ENCODE measurements at places on chromosomes 3 and 15.

DNA sequence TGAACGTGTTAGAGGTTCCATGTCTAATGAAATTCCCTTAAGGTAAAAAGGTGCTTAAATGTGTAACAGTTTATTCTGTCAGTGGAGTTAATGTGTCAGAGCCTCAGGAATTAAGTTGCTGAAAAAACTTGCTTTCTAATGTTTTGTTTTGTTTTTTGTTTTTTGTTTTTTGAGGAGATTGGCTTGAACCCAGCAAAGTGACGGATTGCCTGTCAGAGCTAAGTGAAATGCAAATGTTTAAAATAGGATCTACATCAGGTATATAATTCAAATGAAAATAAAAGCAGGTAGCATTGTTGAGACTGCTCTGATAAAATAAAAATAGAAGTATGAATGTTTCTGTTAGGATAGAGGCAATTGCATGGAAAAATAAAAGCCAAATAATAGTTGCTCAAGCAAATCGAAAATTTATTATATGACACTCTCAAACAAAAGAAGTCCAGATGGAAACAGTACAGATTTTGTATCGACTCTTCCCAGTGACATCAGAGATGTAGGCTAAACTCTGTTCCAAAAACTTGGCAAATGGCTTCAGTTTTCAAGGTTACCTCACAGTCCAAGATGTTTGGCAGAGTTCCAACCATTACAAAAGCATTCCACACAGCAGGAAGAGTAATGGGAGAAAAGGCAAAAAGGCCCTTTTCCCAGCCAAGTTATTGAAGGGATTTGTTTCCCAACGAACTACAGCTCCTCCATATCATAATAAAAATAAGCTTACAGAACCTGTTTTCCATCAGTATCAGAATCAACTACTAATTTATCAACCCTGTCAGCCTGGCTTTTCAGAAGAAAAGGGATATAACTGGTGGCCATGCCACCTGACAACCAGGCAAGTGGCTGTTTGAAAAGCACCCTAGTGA is 291.0 kb downstream of the TBL1XR1 start:
- DNase-seq = peak; percentile 62

DNA sequence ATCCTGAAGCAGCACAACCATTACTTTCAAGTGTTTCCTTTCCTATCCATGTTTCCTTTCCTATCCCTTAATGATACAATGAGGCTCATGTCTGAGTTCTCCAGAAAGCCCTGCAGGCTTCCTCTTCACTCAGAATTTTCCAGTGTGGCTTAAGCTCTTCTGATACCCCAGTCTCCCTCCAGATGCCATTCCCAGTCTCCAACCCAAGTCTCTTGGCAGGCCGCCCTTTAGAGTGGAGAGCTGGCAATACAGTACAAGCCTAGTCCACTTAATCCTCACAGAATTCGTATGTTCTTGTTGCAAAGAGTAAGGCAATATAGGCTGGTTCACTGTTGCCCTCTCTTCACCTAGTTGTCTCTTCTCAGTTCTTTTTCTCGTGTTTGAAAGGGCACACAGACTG is 503.9 kb upstream of the MDFIC2 start:
- no peak for DNase-seq

GRCh38 chr15:24945711-24946110 is 9.1 kb upstream of the SNRPN start:
- no peak for DNase-seq

DNA sequence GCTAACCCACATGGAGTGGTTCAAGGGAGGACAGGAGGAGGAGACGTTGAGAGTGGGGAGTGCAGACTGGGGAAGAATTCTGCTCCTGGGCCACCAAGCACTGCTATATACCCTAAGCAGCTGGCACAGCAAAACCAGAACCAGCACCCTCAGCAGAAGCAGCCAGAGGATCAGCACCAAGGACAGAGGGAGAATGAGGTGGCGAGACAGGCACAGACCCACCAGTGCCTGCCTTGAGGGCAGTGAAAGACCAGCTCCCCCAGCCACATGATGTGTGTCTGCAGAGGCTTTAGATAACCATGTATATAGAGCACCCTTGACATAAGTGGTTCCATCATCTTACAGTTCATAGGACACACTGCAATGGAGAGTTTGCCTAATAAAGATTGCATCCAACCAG is 319.0 kb downstream of the GABRB3 start:
- no peak for DNase-seq

DNA sequence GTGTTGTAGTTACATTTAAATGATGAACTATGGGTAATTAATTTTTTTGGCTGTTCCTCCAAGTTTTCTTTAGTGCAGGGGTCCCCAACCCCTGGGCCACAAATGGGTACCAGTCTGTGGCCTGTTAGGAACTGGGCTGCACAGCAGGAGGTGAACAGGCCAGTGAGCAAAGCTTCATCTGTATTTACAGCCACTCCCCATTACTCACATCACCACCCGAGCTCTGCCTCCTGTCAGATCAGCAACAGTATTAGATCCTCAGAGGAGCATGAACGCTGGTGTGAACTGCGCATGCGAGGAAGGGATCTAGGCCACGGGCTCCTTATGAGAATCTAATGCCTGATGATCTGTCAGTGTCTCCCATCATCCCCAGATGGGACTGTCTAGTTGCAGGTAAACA is 75.9 kb upstream of the RPL35A start:
- no peak for DNase-seq
